ENCODE measurements at places on chromosomes 6 and 20.

DNA sequence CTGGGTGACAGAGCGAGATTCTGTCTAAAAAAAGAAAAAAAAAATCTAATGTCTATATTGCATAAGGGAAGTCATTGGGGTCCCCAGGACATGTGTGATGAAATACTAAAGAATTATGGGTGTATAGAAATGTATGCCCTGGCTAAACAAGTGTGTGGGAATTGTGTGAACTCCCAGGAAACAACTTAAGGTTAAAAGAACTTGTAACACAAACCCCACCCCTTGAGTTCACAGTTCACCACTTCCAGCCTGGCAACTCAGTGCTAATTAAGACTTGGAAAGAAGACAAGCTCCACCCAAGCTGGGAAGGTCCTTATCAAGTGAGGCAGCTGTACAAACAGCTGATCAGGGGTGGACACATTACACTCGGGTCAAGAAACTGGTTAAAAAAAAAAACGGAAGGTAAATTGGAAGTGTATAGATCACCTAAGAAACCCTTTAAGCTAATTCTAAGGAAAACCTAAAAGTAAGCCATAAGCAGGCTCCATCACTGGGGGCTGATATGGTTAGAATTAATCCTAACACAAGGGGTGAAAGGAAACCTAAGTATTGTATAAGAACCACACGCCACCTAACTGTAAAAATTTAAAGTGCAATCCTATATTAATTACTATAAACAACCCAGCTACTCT lies 25.2 kb downstream of the HLA-A start:
- no peak for DNase-seq

DNA sequence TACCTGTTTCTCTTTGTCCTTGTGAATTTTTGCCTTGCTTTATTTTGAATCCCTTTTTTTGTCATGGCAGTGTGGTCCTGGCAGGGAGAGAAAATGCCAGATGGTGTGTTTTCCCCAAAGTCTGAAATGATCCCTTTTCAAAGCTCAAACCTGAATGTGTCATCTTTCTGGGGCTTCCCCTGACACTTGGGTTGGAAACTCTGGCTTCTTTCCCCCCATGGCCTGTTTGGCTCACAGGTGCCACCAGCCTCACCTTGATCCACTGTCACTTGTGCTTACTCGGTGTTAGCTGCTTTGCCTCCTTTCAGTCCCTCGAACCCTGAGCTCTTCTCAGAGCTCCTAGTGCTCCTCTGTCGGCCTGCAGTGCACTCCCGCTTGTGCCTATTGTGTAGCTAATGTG lies 22.3 kb downstream of the MYBL2 start:
- DNase-seq: no peak

- no peak for DNase-seq
Measured at GRCh38 chr20:61311656-61312387, 59.8 kb downstream of the CDH4 start.

GRCh38 chr20:15267935-15268334 lies 930.5 kb upstream of the FLRT3 start:
- no peak for DNase-seq

- DNase-seq: no peak
Measured at GRCh38 chr6:6818078-6818639, 229.6 kb downstream of the LY86 start.

- DNase-seq: no peak
Measured at GRCh38 chr6:161130967-161131766, 139.6 kb downstream of the MAP3K4 start.

DNA sequence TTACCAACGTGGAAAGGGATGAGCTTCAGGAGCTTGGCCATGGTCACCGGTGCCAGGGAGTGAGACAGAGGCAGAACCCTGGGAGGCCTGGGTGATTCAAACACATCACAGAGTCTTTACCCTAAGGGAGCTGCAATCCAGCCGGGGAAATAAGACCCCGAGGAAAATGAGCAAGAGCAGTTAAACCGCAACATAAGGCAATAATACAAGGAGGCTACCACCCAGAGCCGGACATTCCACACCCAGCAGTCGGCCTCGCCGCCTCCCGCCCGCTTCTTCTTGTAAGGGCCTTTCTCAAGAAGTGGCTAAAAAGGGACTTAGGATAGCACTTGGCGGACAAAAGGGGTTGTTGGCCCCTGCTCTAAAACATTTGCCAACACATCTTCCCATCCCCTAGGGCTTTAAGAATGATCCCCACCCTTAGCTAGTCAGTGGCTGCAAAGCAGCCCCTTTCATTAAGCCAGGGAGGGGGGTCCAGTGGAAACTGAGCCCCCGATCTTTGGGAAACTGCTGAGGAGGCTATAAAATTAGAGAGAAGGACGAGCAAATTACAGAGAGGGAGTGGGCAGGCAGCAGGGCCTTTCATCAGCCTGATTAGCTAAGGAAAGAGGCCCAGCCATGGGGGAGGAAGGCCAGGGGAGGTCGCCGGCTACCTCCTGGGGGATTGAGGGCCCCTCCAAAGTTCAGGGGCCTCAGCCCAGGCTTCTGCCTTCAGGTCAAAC lies 34.3 kb downstream of the SNX5 start:
- DNase-seq: no peak

DNA sequence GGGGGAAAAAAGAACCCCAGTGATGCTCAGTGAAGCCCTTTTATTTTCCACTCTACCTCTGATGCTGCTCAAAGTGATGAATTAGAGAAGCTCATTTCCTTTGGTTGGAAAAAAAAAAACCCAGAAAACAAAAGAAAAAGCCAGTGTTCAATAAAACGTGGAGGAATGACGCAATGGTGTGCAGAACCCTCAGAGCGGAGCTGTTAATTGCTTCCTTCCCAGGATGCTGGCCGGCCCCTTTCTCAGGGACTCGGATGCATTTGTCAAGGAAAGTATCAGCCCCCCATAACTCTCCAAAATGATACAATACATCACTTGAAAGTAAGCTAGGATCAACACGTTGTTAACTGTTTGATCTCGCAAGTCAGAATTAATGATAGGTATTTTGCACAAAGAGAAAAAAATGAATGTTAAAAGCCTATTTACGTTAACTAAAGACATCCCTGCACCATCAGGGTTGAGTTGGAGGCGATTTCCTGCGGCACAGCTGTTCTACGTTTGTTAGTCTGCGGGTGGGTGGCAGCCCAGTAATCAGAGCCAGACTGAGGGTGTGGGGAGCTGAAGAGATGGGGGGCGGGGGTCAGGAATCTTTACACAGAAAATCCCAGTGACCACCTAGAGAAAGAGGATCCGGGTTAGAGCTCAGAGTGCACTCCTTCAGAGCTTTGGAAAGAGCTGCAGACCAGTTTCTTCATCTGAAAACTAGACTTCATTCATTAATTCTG lies 132.4 kb downstream of the BMP7 start:
- no peak for DNase-seq

- no peak for DNase-seq
Measured at GRCh38 chr6:150641398-150642139, 41.9 kb downstream of the PLEKHG1 start.

GRCh38 chr6:135624402-135625295 lies 127.1 kb upstream of the AHI1 start:
- DNase-seq: no peak

DNA sequence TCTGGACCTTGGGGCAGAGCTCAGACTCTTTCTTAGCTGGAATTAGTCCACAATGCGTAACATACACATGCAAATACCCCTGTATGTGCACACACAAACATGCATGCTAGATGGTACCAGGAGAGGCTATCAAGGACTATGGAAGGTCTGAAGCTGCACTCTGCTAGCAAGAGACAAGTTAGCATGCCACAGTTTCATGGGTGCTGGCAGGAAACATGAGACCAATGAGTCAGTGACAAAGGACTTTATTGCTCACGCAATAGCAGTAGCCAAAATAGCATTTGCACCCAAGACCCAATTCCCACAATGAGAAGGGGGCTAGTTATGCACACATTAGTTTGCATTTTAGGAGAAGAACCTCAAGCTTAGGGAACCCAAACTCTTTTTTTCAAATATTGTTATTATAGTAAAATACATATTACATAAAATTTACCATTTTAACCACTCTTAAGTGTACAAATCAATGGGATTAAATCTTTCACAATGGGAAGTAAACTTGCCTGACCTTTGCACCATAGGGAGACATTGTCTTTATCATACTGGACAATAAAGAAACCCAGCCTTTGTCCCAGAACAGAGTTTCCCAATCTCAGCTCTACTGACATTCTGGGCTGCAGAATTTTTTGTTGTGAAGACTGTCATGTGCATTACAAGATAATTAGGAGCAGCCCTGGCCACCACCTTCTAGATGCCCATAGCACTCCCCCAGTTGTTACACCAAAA lies 69.1 kb downstream of the NRSN1 start:
- DNase-seq: no peak

DNA sequence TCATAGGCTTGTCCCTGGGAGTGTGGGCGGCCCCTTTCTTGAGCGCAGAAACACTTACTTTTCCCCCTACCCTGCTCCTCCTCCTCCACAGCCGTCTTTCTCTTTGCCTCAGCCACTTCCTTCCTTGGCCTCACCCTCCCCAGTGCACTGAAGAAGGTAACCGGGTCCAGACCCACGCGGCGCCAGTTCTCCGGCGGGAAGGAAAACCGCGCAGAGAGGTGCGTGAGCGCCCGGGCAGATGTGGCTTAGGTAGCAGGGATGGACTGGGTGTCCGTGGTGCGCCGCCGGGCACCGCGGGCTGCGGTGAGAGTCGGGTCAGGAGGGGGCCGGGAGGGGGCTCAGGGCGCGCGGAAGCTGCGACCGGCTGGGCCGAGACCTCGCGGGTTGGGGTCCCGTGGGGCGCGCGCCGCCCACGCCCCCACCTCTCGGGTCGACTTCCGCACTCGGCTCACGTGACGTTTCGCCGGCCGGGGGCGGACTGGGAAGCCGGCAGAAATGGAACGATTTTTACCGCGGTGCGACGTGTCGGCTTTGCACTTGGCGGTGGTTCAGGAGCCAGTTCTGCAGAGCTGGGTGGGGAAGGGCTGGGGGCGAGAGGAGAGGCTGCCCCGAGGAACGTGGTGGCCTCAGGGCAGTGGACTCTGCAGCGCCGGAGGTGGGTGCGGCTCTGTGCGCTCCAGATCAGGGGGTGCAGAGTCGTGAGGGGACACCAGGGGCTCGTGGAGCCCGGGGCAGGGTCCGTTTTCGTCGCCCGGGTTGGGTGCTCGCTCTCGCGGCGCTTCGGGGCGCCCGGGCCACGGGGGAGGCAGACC lies at the start of gene ABRACL:
ABRACL (plus strand) TSS at position 88 of the 812 bp plus-strand sequence. CDS start 5,416 bp downstream, outside the sequence.
- DNase-seq: peak; percentile 58

GRCh38 chr6:45691426-45691825 lies 313.7 kb upstream of the SUPT3H start:
- no peak for DNase-seq

- no peak for DNase-seq
Measured at GRCh38 chr6:40685862-40686261, 98.7 kb upstream of the LRFN2 start.

DNA sequence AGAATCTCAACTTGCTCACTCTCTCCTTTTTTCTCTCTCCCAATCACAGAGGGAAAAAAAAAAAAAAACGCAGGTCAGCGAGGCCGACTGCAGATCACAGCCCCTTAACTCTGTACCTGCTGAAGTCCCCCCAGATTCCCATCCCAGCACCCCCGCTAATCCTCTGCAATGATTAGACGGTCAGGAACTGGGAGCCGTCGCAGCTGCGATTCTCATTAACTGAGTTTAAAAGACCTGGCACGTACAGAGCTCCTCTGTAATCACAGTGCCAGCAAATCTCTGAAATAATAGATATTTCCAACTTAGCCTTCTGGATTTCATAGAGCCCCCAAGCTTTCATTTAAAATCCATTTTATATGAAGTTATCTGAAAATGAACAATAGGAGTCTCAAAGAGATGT lies 84.4 kb downstream of the ANKRD60 start:
- no peak for DNase-seq

DNA sequence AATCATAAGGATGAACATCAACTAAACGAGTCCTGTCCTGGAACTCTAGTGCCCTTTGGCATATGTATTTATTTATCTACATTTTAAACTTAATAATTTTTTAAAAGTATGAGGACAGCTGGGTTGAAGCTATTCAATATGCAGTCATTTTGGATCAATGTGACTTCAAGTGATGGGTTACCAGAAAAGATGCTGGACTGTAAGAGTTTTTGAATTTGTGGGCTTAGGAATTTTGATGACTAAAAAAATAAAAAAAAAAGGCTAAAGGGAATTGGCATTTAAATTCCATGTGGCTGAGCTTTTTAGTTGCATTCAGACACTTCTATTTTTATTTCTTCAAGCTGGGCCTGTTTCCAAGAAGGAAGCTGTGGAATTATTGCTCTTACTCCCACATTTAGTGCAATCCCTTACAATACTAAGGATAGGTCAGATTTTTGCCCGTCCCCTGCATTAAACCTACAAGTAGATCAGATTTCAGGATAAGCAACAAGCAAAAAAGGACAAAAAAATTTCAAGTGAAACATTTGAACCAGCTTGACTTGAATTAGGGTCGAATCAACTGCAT lies 704.2 kb upstream of the CITED2 start:
- no peak for DNase-seq

- peak; percentile 92 for DNase-seq
Measured at GRCh38 chr6:8102122-8102958, at the start of gene EEF1E1. Gene EEF1E1 (minus strand): TSS chr6:8102548. CDS start chr6:8102521, 27 bp downstream.

GRCh38 chr6:54519161-54519560 lies 210.9 kb downstream of the TINAG start:
- DNase-seq: no peak

DNA sequence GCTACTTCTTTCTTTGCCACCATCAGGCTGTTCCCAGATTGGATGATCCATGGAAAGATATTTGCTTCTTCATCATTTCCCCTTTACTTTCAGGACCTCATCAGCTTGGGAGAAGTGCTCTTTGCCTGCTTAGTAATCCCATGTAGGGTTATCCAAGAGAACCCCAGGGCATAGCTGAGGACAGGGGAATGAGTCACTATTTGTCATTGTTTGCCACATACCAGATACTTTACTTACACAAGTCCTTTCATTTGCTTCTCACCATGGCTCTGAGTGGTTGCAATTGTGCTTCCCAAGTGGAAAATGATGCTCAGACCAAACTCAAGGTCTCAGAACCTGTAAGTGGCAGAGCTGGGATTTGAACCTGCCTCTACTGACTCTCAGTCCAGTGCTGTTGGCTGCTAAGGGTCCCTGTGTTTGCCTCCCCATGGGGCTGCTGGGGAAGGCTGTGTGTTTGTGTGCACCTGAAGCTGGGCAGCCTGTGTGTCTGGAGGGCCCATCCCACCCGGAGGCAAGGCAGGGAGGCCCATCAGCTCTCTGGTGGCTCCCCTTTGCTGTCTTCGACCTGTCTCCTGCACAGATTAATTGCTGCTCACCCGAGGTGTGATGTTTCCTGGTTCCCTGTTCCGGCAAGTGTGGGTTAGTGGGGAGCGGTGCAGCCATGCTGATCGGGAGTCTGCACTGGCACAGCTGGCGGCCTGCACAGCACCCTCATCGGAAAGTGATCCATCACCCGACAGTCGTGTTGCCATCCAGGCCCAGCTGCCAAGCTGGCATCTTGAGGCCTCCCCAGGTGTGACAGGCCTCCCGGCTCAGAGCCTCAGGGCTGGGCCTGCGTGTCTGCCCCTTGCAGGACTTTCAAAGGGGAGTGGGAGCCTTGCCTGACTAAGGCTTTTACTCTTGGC lies 228.8 kb downstream of the DHX35 start:
- DNase-seq: no peak

- no peak for DNase-seq
Measured at GRCh38 chr6:30487926-30488325, 1.4 kb upstream of the HLA-E start.

- no peak for DNase-seq
Measured at GRCh38 chr6:99393366-99393697, 663 bp downstream of the COQ3 start.

Data from uterus (tissue), 4 donors.